ENCODE measurements at places on chromosomes 4 and X.

GRCh38 chr4:186771624-186772023 is 48.0 kb upstream of the FAT1 start:
- no peak for DNase-seq

- DNase-seq, result peak; percentile 76
Observed at GRCh38 chr4:27176400-27176799, 315.8 kb downstream of the STIM2 start.

DNA sequence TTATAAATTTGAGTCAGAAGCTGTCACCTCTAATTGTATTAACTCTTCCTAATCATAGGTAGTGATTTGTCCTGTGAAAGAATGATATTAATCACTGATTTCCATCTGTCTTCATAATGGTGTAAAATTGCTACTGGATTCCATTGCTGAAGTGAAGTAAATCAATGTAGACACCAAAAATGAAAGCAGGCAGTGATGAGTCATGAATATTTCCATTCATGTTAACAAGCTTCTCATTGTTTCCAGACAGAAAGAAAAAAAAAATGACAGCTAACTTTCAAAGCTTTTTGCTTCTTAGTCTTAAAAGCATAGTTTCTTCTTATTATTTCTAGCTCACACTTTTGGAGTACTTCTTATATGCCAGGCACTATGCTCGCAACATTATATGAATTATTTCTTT is 21.5 kb downstream of the FAM114A1 start:
- DNase-seq, result no peak

GRCh38 chr4:180058691-180059215 is 2184.4 kb upstream of the TENM3 start:
- DNase-seq, result peak; percentile 25

GRCh38 chr4:73417973-73418372 is 13.9 kb downstream of the ALB start:
- peak; percentile 10 for DNase-seq

DNA sequence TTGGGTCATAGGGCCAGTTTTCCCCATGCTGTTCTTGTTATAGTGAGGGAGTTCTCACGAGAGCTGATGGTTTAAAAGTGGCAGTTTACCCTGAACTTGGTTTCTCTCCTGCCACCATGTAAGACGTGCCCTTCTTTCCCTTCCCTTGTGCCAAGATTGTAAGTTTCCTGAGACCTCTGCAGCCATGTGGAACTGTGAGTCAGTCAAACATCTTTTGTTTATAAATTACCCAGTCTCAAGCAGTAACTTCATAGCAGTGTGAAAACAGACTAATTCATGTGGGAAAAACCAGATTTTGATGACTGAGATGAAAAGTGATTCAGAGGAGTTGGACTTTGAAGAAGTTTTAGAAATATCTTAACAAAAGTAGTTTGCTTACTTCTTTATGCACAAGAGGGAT is 101.4 kb downstream of the ARHGAP10 start:
- DNase-seq, result no peak

GRCh38 chrX:22097012-22097694 is 65.0 kb downstream of the PHEX start:
- DNase-seq, result no peak

DNA sequence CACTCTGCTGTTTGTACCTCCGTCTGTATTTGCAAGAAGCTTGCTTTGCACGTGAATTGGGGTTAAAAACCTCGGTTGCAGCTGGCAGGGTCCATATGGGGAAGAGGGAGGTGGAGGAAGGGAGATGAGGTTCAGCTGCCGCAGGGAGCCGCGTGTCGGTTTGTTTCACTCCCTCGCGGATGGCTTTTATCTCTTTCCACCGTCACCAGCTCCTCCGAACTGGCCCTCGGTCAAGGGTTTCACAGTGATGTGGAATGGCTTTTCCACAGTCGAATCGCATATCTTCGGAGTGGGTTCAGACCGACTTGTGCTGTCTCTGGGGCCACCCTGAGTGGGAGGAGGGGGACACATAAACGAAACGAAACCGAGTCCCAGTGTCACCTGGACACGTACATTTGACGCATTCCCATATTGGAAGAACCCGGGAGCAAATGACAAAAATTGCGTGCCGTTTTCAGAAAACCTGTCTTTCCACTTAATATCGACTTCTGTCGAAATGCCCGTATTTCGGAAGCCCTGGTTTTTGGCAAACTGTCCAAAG is 929 bp downstream of the ZBTB33 start:
- DNase-seq, result peak; percentile 4

- no peak for DNase-seq
Observed at GRCh38 chrX:153867139-153867538, 18.8 kb downstream of the L1CAM start.

DNA sequence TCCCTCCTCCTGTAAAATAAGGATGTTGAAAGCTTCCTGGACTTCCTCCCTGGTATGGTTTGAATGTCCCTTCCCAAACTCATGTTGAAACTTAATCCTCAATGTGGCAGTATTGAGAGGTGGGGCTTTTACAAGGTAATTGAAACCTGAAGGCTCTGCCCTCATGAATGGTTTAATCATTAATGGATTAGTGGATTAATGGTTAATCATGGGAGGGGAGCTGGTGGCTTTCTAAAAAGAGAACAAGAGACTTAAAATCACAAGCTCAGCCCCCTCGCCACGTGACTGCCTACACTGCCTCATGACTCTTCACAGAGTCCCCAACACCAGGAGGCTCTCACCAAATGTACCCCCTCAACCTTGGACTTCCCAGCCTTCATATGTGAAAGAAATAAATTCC is 124.6 kb upstream of the ANXA3 start:
- DNase-seq, result no peak

- peak; percentile 60 for DNase-seq
Observed at GRCh38 chr4:158255727-158256324, 45.5 kb downstream of the TMEM144 start.

GRCh38 chr4:31984872-31985271 is 1264.7 kb downstream of the PCDH7 start:
- DNase-seq, result peak; percentile 85

DNA sequence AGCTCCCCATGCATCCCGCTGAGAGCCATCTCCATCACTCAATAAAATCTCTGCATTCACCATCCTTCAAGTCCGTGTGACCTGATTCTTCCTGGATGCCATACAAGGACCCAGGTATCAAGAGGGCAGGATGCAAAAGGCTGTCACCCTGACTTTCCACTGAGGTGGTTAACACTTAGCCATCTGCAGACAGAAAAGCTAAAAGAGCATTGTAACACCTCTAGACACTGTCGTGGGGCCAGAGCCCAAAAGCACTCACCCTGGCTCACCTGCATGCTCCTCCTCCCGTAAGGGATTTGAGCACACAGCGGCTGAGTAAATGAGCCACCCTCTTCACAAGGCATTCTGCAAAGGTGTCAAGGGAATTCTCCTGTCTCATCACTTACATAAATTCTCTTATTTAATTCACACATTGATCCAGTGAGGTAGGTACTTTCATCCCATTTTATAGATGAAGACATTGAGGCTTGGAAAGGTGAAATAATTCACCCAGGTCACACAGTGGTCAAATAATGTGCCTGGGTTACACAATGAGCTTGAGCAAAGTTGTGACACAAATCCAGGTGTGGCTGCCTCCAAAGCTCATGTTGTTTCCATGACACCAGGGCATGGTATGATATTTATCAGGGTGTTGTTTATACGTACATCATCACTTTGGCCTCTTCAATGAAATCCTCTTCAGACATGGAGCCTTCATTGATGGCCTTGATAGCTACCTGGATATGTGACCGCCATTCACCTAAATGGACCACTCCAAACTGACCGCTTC is 48.0 kb downstream of the TXK start:
- DNase-seq, result no peak

- no peak for DNase-seq
Observed at GRCh38 chr4:52511825-52512224, 147.3 kb downstream of the USP46 start.

DNA sequence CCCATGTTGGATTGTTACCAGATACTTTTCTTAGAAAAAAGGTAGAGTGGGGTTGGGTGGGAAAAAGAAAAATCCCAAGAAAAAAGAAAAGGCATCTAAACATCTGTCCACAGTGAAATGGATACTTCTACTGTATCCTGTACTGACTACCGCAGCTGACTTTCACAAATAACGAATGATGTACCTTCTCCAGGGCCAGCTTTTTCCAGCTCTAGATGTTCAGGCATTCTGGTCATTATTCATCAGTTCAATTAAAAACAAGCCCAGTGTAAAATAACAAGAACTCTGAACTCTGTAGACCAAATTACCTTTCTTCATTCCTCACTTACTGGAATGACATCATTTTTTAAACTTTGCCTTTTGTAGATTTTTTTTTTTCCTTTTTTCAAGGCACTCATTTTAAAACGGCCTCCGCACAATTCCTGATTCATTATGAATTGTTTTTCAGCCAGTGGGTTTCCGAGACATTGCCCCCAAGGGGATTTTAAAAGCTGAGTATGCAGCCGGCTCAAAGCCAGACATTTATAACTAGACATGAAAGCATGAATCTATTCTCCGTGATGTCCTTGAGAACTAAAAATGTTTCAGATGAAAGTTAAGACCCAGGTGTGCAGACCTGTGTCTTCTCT is 113.5 kb downstream of the PRKX start:
- no peak for DNase-seq

DNA sequence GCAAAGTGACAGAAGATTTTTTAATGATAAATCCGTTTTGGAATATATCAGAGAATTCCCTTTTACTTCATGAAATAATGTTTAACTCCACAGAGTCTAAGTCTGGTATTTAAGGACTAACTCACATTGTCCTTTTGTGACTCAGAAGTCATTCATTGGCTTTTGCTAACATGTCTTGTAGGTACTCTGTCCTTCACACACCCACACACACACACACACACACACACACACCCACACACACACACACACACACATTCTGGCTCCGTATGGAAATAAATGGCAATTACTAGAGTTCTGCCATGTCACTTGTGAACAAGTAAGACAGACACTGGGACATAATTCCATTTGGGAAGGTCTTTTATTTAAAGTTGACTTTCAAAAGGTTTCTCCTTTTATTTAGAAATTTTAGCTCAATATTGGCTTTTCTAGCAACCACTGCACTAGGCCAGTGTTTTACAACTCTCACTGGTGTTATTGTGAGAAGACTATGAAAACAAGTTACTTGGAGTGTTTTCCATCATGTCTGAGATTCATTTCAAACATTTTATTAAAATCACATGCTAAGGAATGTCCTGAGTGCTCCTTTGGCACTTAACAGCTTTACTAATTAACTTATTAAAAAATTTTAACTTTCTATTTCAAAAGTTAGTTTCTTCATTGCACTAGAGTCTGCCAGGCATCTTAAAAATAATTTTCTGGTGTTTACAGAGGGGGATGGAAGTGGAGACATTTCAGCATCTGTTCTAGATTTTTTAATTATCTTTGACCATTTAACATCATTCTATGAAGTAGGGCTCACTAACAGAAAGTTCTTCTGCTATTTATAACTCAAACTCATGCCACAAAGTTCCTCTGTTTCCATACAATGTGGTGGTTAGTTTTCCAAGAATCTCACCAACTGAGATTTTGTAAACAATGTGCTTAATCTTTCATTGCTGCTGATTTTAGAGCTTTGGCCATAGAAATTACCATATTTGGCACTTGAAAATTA is 240.3 kb upstream of the GPC4 start:
- DNase-seq, result no peak

Data from Kasumi-1 (cell line).